ENCODE measurements at places on chromosomes 3 and 15.
A peak's percentile ranks its signal among the peaks of the same experiment; 100 is the strongest.

- DNase-seq = no peak
These were observed 18.8 kb downstream of the MYL3 start for GRCh38 chr3:46844397-46844796.

DNA sequence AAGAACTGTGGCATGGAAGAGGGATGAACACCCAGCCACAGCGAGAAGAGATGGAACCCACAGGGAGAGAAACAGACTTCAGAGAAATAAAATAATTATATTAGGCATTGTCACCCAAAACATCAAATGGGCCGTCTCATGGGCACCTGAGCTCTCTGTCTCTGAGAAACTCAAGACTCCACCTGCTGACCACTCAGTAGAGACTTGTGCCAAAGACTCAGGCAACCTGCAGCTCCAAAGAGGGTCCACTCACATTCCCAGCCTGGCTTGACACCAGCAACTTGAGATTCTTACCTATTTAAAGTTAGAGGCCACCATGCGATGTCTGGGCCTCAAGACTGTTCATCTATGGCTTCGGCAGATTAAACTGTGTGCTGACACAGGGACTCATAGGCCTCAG, 12.0 kb downstream of the SEMA5B start:
- DNase-seq = no peak

GRCh38 chr15:52008698-52009434, 10.2 kb upstream of the MAPK6 start:
- DNase-seq = no peak

- DNase-seq = no peak
These were observed 138.8 kb upstream of the TLE3 start for GRCh38 chr15:70236341-70237086.

GRCh38 chr3:161863775-161864174, 367.2 kb downstream of the OTOL1 start:
- DNase-seq = no peak

DNA sequence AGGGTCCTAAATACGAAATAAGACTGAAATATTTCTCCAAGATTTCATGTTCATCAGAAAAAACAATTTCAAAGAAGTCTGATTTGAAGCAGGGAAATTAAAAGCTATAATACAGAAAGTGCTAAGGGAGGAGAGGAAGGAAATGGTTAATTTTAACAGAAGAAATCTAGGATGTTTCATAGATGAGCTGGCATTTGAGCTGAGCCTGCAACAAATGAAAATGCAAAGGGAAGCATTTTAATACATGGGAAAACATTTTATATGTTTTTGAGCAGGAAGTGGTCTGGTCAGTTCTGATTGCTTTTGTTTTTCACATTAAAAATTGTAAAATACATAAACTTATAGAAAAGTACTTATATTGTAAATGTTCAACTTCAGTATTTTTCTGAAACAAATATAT, 17.2 kb upstream of the RAP2B start:
- DNase-seq = no peak

DNA sequence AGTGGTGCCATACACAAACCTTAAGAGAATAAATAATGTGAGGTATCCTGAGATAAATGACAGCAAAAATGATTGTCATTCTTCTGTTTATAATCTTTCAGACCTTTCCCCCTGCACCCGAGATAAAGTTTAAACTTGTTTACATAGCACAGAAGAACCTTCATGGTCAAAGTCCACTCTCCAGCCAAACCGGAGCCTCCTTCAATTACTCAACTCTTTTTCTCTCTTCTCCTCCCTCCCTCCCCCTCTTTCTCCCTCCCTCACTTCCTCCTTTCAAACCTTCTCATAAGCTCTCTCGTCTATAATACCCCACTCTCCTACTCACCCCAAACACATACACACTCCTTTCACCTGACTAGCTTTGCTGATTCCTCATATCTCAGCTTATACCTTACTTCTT, 198.9 kb downstream of the EFHB start:
- DNase-seq = no peak

DNA sequence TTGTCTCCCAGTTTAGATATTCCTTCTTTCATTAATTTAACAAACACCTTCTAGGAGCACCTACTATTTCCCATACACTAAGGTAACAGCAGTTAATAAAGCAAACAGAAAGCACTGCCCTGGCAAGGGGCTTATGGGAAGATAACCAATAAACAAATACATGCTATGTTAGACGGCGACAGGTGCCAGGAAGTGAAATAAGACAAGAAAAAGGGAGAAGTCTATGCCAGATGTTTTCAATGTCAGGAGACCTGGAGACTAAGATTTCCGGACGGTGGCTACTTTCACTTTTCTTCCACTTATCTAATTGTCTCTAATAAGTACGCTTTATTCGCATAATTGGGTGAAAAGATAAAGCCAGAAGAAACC, 32.5 kb upstream of the ZNF445 start:
- peak; percentile 19 for DNase-seq

DNA sequence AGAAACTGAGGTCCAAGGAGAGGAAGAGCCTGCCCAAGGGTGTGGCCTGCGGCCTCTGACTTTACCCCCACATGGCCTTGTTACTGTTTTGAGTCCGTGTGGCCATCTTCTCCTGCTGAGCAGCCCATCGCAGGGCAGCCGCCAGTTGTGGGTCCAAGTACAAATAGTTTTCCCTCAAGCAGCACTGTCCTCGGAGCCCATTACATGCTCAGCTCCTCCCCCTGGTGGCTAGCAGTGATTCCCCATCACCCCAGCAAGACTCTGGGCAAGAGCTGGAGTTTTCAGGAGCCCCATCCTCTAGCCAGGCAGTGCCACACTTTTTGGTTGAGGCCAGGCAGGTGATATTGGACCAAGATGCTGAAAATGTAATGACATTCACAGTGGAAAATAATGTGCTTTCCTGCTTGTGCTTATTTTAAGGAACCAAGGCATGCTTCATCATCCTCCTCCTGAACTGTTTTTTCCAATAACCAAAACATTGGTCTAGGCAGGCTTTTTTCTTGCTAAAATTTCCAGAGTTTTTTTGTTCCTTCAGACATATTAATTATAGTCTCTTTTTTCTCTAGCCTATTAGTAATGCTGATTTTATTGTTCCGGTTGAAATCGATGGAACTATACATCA, 23.2 kb upstream of the VILL start:
- peak; percentile 71 for DNase-seq

DNA sequence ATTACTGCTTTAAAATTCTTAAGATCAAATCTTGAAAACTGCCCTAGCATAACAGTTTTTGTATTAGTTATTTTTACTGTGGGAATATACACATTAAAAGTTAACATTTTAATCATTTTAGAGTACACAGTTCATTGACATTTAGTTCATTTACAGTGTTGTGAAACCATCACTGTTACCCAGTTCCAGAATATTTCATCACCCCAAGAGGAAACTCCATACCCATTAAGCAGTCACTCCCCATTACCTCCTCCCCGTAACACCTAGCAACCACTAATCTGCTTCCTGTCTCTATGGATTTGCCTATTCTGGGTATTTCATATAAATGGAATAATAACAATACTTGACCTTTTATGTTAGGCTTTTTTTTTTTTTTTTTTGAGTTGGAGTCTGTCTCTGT, 164.1 kb upstream of the LRRFIP2 start:
- DNase-seq = no peak

- no peak for DNase-seq
These were observed 302.5 kb upstream of the AZI2 start for GRCh38 chr3:28651159-28651558.

GRCh38 chr3:143123353-143123984, 3.9 kb downstream of the CHST2 start:
- DNase-seq = no peak

All from CD4-positive, alpha-beta T cell treated with Interleukin-6 for 4 hours (primary cell).